ENCODE measurements at places on chromosomes 4 and X.

- DNase-seq, result no peak
Observed at GRCh38 chr4:77193511-77194102, 36.6 kb downstream of the CCNG2 start.

DNA sequence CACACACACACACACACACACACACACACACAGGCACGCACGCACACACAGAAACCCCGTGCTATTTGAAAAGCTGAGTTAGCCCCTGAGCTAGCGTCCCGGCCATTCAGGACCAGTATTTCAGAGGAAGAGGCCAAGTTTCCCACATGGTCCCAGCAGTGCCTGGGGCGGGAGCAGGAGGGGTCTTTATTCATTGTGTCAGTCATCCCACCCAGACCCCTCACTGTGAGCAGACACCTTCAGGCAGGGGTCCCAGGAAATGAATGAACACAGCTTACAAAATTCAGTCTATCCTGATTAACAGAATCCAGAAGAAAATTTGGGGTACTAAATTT lies 58.1 kb downstream of the ZFYVE28 start:
- no peak for DNase-seq

- DNase-seq, result no peak
Observed at GRCh38 chrX:5936438-5936837, 292.2 kb downstream of the NLGN4X start.

GRCh38 chrX:10756441-10756840 lies 136.1 kb upstream of the MID1 start:
- no peak for DNase-seq

- no peak for DNase-seq
Observed at GRCh38 chr4:148311526-148311925, 130.7 kb downstream of the NR3C2 start.

GRCh38 chrX:134365904-134366303 lies 94.1 kb upstream of the HPRT1 start:
- no peak for DNase-seq

DNA sequence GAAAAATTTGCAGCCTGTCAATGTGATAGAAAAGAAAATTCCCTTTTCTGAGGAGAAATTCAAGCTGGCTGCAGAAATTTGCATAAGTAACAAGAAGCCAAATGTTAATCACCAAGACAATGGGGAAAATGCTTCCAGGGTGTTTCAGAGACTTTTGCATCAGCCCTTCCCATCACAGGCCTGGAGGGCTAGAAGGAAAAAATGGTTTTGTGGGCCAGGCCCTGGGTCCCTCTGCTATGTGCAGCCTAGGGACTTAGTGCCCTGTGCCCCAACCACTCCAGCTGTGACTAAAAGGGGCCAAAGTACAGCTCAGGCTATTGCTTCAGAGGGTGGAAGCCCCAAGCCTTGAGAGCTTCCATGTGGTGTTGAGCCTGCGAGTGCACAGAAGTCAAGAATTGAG lies 23.9 kb downstream of the ZNF275 start:
- no peak for DNase-seq

DNA sequence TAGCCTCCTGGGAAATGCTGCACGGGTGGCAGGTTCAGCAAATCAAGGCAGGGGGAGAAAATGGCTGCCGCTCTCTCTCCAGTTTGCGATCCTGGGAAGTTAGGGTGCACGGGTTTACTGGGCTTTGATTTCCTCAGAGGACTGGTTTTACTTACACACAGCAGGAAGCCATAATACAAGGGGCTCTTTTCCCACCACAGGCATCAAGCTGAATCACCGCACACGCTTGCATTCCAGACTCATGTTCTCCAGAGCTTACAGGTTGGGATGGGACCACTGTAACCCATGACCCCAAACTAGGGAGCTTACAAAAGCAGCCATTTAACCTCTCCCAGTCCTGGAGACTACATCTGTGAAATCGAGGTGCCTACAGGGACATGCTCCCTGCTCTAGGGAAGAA lies 159.8 kb downstream of the DHRSX start:
- no peak for DNase-seq

- no peak for DNase-seq
Observed at GRCh38 chr4:54332542-54332941, 103.4 kb downstream of the PDGFRA start.

GRCh38 chrX:45619290-45619689 lies 418.6 kb upstream of the DIPK2B start:
- DNase-seq, result no peak

DNA sequence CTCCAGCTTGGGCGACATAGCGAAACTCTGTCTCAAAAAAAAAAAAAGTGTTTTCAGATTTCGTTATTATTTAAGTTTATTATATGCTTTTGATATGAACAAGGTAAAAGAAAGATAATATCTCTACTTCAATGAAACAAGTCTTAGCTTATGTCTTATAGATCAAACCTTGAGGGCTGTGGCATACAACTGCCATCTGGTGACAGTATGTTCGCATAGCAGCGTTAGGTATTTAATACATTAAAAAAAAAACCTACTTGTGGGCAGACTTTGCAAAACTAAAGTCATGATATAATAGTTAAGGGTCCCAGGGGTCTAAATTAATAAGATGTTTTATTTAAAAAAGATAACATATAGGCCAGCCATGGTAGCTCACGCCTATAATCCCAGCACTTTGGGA lies 161.2 kb upstream of the AMOT start:
- DNase-seq, result no peak

GRCh38 chr4:7358100-7358735 lies 76.5 kb downstream of the PSAPL1 start:
- no peak for DNase-seq

GRCh38 chrX:13764765-13765164 lies 30.2 kb downstream of the OFD1 start:
- no peak for DNase-seq

GRCh38 chr4:70667740-70668535 lies 1.6 kb upstream of the JCHAIN start:
- no peak for DNase-seq

- no peak for DNase-seq
Observed at GRCh38 chr4:57442831-57443291, 332.7 kb upstream of the IGFBP7 start.

DNA sequence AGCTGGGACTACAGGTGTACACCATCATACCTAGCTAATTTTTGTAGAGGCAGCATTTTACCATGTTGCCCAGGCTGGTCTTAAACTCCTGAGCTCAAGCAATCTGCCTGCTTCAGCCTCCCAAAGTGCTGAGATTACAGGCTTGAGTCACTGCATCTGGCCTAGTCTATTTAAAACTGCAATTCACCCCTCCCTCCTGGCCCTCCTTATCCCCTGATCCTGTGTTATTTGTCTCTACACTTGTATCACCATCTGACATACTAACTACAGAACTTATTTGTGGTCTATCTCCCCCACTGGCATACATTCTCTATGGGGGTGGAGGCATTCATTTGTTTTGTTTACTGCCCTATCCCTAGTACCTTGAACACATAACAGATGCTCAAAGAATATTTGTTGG lies 23.7 kb downstream of the CC2D2A start:
- DNase-seq, result no peak

DNA sequence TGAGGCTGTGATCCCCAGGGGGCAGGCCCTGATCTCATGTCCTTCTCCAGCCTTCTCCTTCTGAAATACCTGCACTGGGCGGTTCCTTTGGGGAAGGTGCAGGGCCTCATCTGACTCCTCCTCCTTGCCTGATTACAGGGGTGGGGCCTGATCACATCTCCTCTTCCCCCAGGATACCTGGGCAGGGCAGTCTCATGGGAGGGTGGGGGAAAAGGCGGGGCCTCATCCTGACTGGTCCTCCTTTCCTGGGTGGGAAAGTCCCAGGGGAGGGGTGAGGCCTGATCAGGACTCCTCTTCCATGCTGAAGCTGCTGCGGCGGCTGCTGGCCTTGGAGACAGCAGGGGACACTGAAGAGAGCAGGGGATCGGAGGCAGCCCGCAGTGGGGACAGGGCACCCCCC lies 13.3 kb downstream of the TFE3 start:
- DNase-seq, result peak; percentile 75

GRCh38 chr4:147640331-147640730 lies 23.1 kb downstream of the TMEM184C start:
- no peak for DNase-seq

DNA sequence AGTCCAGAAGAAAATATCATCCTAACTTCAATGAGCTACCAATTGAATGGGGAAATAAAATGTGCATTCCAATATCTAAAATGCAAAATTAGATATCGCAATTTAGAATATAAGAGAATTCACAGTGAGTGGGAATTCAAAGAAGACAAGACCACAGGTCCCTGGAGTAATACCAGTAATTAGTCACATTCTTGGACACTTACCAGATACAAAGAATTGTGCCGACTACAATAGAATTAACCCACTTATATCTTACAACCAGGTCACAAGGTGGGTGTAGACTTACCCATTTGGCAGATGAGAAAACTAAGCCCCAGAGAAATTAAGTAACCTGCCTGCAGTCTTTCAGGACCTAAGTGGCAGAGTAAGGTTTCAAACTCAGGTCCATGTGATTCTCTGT lies 84.3 kb upstream of the C1QTNF7 start:
- DNase-seq, result no peak

- no peak for DNase-seq
Observed at GRCh38 chr4:79249881-79250503, 75.9 kb downstream of the NAA11 start.

DNA sequence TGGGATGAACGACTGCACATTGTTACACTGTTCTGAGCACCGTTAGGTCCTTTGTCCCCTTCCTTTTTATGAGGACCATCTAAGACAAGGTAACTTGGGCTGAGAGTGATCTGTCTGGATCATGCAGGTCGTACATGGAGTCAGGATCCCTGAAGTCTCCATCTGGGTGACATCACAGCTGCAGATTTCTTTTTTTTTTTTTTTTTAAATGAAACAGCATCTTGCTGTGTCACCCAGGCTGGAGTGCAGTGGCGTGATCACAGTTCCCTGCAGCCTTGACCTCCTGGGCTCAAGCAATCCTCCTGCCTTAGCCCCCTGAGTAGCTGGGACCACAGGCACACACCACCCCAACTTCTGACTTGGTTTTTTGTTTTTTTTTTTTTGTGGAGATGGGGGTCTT lies 16.5 kb downstream of the SHROOM2 start:
- DNase-seq, result no peak

- no peak for DNase-seq
Observed at GRCh38 chr4:109861916-109862511, 14.1 kb downstream of the LRIT3 start.

GRCh38 chr4:149344436-149344835 lies 471.2 kb downstream of the IQCM start:
- DNase-seq, result no peak

- DNase-seq, result no peak
Observed at GRCh38 chr4:43837171-43837570, 611.4 kb downstream of the KCTD8 start.

GRCh38 chr4:82785611-82786400 lies 12.8 kb downstream of the SCD5 start:
- no peak for DNase-seq

DNA sequence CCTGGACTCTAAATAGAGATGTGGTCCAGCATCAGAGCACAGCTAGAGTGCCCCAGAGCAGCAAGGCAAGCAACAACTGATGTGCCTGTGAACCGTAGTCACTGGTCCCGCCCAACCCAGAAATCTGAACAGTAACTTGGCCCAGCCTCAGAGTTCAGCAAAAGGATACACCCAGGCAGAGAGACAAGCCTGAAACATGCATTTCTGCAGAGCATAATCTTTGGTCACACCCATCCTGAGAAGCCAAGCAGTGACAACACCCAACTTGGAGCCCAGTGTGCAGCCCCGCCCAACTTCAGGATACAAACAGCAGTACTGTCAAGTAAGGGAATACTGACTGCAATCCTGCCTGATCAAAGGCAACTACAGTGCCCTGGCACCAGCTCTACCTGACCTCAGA lies 78.9 kb downstream of the CCDC160 start:
- DNase-seq, result no peak

- no peak for DNase-seq
Observed at GRCh38 chr4:40323866-40324265, 11.3 kb upstream of the CHRNA9 start.

DNA sequence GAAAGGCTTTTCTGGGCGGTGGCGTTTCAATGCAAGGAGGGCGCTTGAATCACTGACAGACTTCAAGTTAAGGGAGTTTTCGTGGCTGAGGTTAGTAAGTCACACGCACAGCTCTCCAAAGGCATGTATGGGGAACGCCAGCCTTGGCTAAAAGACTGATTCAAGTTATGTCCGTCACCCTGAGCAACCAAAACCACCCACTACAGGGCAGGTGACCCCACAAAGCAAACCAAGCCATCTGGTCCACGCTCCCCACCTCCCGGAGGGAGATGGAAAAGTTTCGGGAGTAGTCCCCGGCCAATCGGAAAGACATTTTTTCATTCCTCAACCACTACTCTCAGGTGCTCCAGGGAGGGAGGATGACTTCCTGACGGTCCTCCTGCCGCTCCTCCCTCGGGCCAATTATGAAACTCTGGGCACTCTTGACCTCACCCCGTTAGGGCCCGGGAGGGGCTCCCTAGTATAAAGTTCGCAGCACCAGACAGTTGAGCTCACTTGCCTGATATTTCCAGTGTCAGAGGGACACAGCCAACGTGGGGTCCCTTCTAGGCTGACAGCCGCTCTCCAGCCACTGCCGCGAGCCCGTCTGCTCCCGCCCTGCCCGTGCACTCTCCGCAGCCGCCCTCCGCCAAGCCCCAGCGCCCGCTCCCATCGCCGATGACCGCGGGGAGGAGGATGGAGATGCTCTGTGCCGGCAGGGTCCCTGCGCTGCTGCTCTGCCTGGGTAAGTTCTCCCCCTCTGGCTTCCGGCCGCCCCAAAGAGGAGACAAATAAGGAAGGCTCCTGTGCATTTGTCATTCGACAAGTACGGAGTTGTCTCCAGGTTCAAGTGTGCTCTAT lies at the start of gene EREG:
Gene EREG (plus strand): TSS at position 494 of the 840 bp plus-strand sequence. CDS start 164 bp downstream, at position 658.
- peak; percentile 65 for DNase-seq

DNA sequence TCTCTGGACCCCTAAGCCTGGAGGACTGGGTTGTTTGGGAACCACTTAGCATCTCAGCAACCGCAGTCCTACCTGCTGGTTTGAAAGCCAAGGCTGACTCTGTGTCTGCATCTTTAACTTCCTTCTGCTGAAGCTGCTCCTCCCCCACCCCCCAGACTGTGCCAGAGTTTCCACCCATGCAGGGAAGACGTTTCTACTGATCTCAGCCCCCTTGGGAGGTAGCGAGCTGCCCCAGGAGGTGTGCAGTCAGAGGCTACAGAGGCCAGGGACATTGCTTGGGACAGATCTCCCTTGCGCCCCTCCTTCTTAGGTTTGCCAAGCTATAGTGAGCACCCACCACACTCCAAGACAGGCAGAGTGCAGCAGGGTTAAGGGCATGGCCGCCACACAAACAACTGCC lies 4.7 kb upstream of the FATE1 start:
- DNase-seq, result peak; percentile 18

GRCh38 chrX:22081475-22082092 lies 49.5 kb downstream of the PHEX start:
- peak; percentile 83 for DNase-seq

DNA sequence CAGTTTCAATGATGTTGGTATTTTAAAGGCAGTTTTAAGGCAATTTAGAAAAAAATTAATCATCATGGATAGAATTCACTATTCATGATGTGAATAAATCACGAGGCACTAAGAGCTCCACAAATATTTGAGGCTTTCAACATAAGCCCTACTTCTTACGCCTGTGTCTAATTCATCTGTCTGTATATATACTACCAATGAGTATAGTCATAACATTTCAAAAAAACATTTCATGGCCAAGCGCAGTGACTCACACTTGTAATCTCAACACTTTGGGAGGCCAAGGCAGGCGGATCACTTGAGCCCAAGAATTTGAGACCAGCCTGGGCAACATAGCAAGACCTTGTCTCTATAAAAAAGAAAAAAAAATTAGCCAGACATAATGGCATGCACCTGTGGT lies 56.5 kb downstream of the FBXL5 start:
- no peak for DNase-seq

GRCh38 chr4:183244019-183244418 lies 76.1 kb downstream of the CLDN22 start:
- no peak for DNase-seq

- no peak for DNase-seq
Observed at GRCh38 chrX:150623583-150623982, 55.2 kb downstream of the MTM1 start.
